Activated naive CD4-positive, alpha-beta T cell (primary cell): ENCODE measurements at places on chromosomes 12 and 14.

DNA sequence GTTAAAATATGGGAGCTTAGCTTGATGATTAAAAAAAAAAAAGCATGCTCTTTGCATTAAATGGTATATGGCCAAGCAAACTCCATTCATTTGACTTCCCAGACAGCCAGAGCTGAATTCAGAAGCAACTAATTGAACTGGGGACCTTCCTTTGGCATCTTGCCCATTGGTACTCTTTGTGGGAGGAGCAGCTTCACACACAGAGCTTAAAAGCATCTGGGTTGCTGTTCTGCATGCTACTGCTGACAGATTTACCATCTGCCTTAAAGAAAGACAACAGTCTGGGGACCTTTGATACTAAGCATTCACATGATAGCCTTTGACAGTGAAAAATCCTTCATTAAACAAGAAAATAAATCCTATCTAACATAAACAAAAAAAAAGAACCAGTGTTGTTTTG lies 977.9 kb downstream of the TMTC2 start:
- DNase-seq = no peak

DNA sequence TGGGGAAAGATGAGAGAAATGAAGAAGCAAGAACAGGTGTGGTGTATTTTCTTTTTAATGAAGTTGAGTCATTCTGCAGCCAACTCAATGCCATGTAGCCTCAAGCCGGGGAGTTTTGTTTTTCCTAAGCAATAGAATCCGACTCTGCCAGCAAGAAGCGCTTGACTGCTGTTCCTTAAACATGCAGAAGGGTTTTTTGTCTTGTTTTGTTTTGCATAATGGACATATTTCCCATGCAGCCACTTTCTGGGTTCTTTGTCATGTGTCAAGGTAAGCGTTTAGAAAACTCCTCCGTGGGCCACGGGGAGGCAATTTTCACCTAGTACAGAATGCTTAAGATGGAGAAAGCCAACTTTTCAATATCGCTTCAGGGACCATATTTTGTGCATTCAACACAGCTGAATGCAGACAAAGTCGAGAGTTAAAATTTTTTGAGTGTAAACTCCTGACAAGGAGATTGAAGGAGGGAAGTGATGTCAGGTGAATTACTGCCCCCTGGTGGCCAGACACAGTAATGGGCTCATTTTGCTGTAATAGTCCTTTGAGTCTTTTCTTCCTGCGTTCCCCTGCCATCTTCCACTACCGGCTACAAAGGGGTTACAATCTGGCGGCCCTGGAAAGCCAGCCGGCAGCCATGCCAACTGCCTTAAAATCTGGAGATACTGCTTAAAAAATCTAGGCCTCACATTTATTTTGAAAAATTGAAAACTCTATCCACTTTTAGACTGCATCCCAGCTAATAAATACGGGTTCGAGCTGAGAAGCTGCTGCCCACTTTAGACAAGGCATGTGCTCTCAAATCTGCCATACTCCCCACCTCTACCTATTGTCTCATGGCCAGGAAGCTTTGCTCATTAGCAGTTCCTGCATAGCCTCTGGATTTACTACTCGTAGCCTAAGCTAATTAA lies 3.2 kb upstream of the FICD start:
- peak; percentile 54 for DNase-seq

DNA sequence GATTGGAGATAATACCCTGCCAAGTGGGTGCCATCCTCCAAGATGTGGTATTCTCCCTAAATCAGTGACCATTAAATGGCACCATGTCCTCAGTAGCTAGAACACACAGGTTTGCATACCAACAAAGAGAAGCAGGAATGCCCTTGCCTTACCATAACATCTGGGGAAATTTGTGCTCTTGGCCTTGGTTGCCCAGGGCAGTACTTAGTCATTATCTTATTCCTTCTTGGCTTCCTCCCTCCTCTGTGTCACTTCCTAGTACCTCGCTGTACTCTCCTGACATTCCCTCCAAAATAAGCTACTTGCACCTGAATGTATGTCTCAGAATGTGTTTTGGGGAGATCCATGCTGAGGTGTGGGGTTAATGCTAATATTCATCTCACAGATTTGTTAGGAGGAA lies 43.4 kb downstream of the GPR65 start:
- DNase-seq = no peak

- DNase-seq = no peak
Observed at GRCh38 chr12:120339256-120339655, 11.7 kb upstream of the PLA2G1B start.

DNA sequence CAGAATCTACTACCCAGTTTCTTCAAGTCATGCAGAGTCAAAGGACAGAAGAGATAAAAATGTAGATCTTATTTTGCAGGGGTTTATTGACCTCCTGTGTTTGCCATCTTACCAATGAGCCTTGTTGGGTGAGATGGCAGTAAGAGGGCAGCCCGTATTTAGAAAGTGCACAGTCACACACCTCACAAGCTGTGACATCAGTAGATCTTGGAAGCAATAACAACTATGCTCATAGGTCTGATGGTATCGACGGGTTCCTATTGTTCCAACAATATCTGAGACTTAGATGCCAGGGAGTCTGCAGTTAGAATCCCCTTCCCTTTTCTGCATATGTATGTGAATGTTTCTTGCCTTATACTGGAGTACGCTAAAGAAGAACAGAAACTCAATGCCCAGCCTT lies 189.0 kb upstream of the DYRK2 start:
- DNase-seq = no peak
